Left ventricle myocardium superior (tissue), 1 donor: ENCODE measurements at places on chromosomes 7 and 10. TPM values are rescaled to one million over a fixed set of nuclear protein-coding genes. Genes with fewer than 3 reads are reported as not detected.

GRCh38 chr7:38563741-38564140, 67.4 kb downstream of the AMPH start:
- no peak for DNase-seq

- DNase-seq = no peak
These were observed 73.4 kb downstream of the HIPK2 start for GRCh38 chr7:139704308-139704879.

- DNase-seq = no peak
These were observed 9.5 kb downstream of the BUD31 start for GRCh38 chr7:99418260-99418659.

CDNF gene
- total RNA-seq = 2.0 TPM

MMRN2 gene
- 31.3 TPM for total RNA-seq
